ENCODE measurements at places on chromosomes 1 and 21.

- no peak for DNase-seq
Measured at GRCh38 chr1:160755911-160756848, 17.1 kb downstream of the SLAMF7 start.

GRCh38 chr1:99869304-99869703 lies 19.1 kb downstream of the AGL start:
- DNase-seq: no peak

DNA sequence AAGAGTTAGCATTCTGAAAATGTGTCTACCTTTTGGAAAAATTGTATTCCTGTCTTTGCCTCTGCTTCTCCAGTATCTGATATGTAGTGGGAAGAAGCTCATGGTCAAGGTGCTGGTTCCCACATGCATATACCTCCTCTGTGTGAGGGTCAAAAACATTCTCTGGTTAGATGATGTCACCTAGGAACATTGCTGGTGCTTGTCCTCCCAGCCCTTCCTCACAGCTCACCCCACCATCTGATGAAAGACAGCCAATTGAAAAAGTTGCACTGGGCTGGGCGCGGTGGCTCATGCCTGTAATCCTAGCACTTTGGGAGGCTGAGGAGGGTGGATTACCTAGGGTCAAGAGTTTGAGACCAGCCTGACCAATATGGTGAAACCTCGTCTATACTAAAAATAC lies 154.4 kb downstream of the NR5A2 start:
- no peak for DNase-seq

DNA sequence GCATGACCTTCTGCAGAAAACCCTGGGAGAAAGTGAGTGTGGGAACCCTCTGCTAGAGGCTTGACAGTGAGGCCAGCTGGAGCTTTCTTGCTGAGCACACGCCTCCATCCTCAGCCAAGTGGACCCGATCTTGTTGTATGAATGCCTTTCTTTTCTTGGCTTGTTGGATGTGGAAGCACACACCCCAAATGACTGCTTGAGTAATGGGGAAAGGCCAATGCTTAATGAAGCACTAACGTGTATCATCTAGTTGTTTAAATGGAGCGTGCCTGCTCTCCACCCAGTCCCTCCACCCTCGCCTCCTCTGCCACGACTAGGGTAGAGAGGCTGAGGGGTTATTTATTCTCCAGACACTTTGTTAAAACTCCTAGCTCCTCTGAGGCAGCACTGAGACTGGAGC lies 54.3 kb upstream of the IKBKE start:
- no peak for DNase-seq

DNA sequence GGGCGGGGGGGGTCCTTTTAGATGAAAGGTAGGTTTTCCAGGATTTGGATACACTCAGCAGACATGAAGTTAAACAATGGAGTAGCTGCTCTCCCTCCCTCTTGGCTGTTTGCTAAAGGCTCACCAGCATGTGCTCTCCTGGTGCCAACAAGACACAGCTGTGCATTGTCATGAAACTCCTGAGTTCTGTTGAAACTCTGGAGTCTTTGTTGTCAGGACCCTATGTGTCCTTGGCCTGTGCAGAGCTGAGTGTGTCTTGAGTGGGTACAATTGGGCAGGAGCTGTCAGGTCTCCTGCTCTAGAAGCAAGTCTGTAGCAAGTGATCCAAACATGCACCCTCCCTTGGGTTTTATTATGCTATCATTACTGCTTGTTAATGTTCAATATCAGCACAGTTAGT lies 12.7 kb downstream of the TBX19 start:
- no peak for DNase-seq

GRCh38 chr1:237186675-237187074 lies 144.7 kb downstream of the RYR2 start:
- peak; percentile 29 for DNase-seq

DNA sequence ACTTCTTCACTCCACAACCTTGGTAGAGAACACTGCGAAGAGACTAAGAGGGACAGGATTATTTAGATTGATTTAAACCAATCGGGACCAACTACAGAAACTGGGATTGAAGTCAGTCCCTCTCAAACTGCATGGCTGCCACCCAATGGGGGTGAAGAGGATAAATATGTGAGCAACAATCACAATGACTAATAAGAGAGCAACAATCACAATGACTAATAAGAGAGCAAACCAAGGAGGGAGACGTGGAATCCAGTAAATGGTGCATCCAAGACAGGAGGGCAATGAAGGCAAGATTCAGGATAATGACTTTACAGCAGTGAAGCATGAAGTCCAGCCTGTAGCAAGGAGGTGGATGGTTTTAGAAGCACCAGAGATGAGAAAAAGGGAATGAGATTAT lies 322.8 kb downstream of the TTLL7 start:
- peak; percentile 11 for DNase-seq

- DNase-seq: peak; percentile 44
Measured at GRCh38 chr1:220791956-220792355, 5.2 kb downstream of the MTARC1 start.

GRCh38 chr1:25033828-25034705 lies 104.0 kb upstream of the RUNX3 start:
- DNase-seq: no peak

DNA sequence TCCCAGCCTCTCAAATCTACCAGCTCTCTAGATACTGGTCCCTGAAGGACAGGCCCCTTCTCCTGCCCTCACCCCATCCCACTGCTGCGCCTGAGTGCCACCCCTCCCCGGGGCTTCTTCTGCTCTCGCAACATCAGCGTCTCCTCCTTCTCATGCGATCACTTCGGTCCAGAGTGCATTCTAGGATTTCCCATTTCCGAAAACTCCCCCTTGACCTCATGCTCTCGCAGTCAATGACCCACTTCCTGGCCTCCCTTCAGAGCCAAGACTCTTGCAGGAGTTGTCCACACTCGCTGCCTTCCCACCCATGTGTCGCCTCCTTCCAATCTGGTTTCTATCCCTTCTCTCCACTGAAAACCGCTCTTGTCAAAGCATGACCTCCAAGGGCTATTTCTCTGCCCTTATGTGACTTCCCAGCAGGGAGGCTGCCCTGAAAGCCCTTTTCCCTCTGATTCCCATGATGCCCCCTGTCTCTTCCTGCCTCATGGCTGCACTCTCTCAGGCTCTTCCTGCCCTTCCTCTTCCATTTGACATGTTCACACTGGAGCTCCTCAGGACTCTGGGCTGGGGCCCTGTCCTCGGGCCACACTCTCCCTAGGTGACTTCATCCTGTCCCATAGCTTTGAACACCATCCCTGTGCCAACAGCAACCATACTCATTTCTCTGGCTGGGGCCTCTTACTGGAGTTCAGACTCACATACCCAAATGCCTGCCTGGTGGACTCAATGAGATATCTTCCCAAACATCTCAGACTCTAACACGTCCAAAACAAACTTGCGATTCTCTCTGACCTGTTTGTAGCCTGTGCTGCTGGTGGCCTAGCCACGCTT lies 46.0 kb downstream of the LDLRAD2 start:
- no peak for DNase-seq

- DNase-seq: no peak
Measured at GRCh38 chr1:83802460-83803152, 196.3 kb downstream of the TTLL7 start.

GRCh38 chr1:222009105-222009730 lies 267.3 kb upstream of the DUSP10 start:
- peak; percentile 77 for DNase-seq

GRCh38 chr1:83500987-83501591 lies 497.8 kb downstream of the TTLL7 start:
- DNase-seq: no peak

DNA sequence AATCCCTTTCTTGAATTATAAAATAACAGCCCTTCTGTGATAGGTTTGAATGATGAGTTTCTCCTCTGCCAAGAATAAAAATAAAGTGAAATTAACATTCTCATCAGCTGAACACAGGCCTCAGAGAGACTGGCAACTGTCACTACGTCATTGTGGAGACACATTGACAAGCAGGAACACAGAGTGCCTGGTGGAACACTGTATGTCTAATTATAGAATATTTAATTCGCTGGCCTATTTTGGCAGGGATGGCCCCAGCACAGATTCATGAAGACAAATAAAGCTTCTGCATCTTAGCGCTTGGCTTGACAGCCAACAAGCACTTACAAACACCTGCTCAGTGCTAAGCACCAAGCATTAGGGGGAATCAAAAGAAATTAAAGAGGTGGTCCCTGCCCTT lies 52.0 kb upstream of the SMYD2 start:
- DNase-seq: no peak

- DNase-seq: peak; percentile 15
Measured at GRCh38 chr1:199954699-199955098, 72.8 kb upstream of the NR5A2 start.

GRCh38 chr1:30756545-30757351 lies 826 bp downstream of the LAPTM5 start:
- peak; percentile 86 for DNase-seq

GRCh38 chr1:245969283-245969682 lies 537.8 kb downstream of the SMYD3 start:
- DNase-seq: no peak

GRCh38 chr1:248914796-248915381 lies 8.9 kb downstream of the PGBD2 start:
- DNase-seq: no peak

DNA sequence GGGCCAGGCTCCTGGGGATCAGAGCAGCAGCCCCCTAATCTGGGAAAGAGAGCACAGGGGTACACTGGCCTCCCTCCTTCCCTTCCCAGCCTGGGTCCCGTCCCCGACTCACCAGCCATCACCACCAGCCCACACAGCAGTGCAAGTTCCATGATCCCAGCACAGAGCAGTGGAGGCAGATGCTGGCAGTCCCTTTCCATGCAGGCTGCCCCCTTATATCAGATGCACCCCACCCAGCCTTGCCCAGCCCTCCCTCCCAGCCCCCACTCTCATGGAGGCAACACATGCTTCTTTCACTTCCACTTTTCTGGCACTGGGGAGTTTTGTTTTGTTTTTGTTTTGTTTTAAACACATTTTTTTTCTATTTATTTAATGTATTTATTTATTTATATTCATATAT lies at the start of gene PLA2G2D:
PLA2G2D (minus strand) TSS at position 190 of the 400 bp plus-strand sequence; CDS start at position 152, 38 bp downstream.
- DNase-seq: no peak

- DNase-seq: no peak
Measured at GRCh38 chr1:183374825-183375224, 43.4 kb downstream of the NMNAT2 start.

DNA sequence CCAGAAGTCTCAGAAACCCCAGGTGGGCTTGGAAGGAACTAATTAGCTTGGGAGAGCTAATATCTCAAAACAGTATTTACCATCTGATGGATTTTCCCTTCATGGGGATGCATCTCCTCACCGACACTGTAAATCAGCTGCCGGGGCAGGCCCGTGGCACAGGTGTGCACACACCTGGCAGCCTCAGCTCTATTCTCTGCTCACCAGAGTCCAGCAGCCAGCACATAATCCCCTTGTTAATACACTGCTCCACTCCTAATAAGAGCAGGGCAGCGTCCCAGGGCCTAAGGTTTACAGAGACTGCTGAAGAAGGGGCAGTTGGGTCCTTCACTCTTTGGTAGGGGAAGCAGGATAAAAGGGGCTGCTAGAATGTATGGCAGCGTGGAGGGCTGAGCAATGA lies 200.0 kb downstream of the TOMM20 start:
- DNase-seq: no peak

All from MCF 10A (cell line).